CD4-positive, alpha-beta T cell treated with Interferon gamma for 1 hour (primary cell): ENCODE measurements at places on chromosomes 5 and 9.

DNA sequence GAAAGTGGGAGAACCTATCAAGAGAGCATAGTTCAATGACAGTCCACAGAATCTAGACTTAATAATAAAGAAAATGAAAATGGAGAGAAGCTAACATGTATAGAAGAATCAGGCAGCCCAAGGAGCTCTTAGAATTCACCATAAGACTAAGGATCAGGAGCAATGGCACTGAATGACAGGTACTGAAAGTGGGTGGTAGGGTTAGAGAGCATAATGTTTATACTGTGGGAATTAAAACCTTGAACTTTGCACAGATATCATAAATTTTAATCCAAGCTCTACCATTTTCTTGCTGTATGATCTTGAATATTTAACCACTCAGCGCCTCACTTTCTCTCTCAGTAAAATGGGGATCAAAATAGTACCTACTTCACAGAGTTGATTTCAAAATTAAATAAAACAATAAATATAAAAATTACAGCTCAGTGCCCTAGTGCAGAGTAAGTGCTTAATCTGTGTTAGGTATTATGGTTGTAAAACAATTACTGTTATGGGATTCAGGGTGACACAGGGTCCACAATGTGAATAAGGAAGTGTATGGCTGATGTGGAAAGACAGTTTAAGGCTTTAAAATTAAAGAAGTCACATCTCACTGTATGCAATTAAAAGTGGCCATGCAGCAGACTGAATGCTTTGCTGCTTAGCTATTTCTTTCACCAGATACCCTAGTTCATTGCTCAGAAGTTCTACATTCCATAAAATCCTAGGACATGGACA is 319.8 kb downstream of the HINT1 start:
- no peak for DNase-seq

- DNase-seq: no peak
These were observed 784.1 kb downstream of the MAT2B start for GRCh38 chr5:164289526-164289925.

- DNase-seq: no peak
These were observed 14.0 kb downstream of the ORM2 start for GRCh38 chr9:114343471-114344187.

DNA sequence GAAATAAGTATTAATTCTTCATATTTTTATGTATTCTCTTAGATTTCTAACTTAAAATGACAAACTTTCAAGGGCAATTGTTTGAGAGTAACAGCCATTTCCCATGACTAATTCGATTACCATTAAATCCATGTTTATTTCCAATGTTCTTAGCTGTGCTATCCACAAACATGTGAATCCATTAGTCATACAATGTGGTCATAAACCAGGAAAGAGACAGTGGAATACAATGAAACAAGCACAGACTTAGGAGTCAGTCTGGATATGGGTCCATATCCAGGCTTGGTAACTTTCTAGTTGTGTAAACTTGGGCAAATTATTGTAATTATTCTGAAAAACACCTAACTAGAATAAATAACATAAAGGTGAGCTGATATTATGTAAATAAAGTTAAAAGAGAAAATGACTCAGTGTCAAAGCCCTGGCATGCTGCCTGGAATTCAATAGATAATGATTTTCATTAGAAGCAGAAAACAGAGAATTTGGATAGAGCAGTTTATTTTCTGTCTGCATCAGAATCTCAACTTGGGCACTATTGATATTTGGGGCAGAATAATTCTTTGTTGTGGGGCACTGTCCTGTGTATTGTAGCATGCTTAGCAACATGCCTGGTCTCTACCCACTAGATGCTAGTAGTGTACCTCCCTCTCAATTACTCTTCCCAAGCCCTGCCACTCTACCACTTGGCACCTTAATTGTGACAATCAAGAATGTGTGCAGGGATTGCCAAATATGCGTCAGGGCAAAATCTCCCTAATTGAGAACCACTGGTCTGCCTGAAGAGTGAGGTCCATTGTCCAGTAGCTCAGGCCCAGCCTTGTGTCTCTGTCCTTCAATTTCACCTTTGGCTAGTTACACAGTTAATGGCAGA is 44.7 kb upstream of the SLC27A6 start:
- DNase-seq: no peak

- DNase-seq: no peak
These were observed 465.6 kb upstream of the KIF2A start for GRCh38 chr5:61840361-61840760.

- peak; percentile 58 for DNase-seq
These were observed 190.0 kb downstream of the FANCC start for GRCh38 chr9:95127249-95128176.

DNA sequence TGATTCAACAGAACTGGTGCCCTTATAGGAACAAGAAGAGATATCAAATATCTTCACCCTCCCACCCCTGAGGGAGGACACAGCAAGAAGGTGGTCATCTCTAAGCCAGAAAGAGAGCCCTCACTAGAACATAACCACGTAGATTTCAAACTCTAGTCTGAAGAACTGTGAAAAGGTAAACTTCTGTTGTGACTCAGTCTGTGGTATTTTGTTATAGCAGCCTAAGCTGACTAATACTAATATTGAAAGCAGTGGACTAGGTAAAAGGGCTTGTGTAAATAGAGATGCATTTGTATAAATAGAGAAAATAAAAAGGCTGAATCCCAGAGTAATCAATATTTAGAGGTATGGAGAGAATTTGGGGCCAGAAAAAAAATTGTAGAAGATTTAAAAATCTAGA is 157.6 kb upstream of the CCNH start:
- no peak for DNase-seq

- no peak for DNase-seq
These were observed 14.0 kb downstream of the OLFM1 start for GRCh38 chr9:135101486-135101885.

DNA sequence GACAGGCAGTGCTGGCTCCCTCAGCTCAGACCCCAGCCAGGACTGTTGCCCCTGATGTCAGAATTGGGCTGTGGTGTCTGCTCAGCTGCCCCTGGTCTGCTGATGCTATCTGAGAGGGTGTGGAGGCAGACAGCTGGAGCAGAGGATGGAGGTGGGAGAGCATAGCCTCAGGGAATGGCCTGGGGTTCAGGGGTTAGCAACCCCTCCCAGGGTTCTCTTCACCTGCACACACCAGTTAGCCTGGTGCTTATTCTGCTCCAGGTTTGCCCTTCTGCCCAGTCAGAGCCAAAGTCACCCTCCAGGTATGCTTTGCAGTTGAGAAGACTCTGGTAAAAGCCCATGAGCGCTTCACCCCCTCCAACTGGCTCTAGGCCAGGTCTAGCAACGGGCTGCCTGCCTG is 109.8 kb downstream of the SAXO1 start:
- no peak for DNase-seq

DNA sequence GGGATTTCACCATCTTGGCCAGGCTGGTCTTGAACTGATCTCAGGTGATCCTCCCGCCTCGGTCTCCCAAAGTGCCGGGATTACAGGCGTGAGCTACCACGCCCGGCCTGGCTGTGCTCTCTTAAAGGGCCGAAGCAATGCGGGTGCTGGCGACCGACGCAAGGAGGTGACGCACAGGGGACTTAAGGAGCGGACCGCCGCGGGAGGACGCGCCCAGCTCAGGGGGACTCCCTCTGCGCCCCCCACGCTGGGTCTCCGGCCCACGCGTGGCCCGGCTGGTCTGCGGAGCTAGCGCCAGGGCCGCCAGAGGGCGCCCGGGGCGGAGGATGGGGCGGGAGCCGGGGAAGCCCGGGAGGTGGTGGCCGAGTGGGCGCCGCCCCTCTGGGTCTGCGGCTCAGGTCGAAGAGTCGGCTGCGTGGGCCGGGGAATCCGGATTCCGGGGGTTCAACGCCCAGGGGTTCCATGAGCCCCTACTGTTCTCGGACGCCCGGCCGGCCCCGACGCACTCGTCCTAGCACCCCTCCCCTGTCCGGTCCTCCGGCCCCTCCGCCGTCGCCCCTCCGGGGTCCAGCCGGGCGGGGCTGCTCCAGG is 502 bp upstream of the CERCAM start:
- DNase-seq: peak; percentile 66
